Esophagus squamous epithelium (tissue), 5 donors: ENCODE measurements at places on chromosomes 16 and 17.

DNA sequence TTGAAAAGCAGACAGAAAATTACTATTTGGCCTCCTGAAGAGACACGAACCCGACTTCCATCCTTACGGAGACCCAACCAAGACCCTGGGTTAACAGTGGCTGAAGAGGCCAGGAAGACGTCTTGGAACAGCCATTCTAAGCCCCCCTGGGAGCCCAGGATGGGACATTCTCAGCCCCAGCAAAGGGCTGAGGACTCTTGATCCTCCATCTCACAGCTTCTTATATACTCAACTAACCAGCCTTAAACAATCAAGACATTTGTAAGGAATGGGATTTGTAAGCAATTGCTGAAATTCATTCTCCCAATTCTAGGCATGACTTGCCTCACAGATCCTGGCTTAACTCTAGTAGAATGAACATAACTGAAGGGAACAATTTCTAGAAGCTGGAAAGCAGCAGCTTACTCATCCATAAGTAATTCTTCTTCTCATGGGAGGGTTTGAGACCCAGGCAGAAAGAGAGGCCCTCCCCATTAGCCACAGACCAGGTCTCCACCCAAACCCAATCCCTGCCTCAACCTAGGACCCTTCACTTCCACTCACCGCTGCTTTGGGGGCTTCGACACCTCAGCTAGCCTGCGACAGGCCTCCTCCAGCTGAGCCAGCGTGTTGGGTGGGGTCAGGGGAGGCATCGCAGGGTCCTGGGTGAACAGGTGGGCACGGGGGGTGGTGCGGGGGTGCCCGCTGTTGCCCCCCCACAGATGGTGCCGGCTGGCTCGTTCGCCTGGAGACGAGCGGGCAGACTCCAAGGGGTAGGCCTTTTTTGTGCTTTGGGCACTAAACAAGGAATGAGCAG lies 25.5 kb downstream of the AXIN2 start:
- no peak for DNase-seq
- H3K27ac ChIP-seq = peak overlapping the region; percentile 45
- H3K36me3 ChIP-seq = peaks cover 76% of the 10 kb centered on the region
- H3K4me1 ChIP-seq = peaks cover 16% of the 10 kb centered on the region
- H3K4me3 ChIP-seq = no peak overlapping the region

GRCh38 chr17:15513856-15514459 lies 46.5 kb upstream of the CDRT4 start:
- peak overlapping the region; percentile 60 for H3K27ac ChIP-seq
- peaks cover 20% of the 10 kb centered on the region for H3K4me1 ChIP-seq
- no peak for DNase-seq

DNA sequence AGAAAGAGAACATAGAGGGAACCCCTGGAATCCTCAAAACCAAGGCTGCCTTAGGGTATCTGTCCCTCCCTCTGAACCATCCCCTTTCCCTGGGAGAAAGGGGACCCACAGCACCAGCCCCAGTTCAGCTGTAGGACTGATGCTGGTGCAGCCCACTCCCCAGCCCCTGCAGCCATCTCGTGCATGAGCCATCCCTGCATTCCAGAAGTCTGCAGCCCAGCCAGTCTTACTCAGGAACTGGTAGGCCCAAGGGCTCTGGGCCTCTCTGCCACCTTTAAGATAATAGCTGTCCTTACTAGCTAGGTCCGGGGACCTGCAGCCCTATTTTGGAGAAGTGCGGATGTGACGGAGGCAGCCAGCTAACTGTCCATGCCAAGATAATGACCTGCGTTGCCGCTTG lies 6.0 kb upstream of the EVPL start:
- H3K4me3 ChIP-seq = no peak overlapping the region
- peaks cover 6% of the 10 kb centered on the region for H3K36me3 ChIP-seq
- no peak overlapping the region for H3K27ac ChIP-seq

- no peak for DNase-seq
- H3K36me3 ChIP-seq = no peaks in the 10 kb centered on the region
- H3K4me1 ChIP-seq = no peaks in the 10 kb centered on the region
- H3K27me3 ChIP-seq = no peaks in the 10 kb centered on the region
- H3K4me3 ChIP-seq = no peak overlapping the region
Observed at GRCh38 chr17:5139458-5139732, 23.6 kb downstream of the USP6 start.

- H3K27ac ChIP-seq = no peak overlapping the region
- peak overlapping the region; percentile 15 for H3K4me3 ChIP-seq
- H3K4me1 ChIP-seq = peaks cover 4% of the 10 kb centered on the region
- DNase-seq = peak; percentile 18
- H3K36me3 ChIP-seq = no peaks in the 10 kb centered on the region
- H3K27me3 ChIP-seq = no peaks in the 10 kb centered on the region
Observed at GRCh38 chr16:81745704-81746558, 33.2 kb upstream of the PLCG2 start.

- DNase-seq = no peak
- no peaks in the 10 kb centered on the region for H3K27me3 ChIP-seq
- H3K27ac ChIP-seq = no peak overlapping the region
- peaks cover 17% of the 10 kb centered on the region for H3K4me1 ChIP-seq
Observed at GRCh38 chr16:89556750-89557689, 3.5 kb upstream of the RPL13 start.

DNA sequence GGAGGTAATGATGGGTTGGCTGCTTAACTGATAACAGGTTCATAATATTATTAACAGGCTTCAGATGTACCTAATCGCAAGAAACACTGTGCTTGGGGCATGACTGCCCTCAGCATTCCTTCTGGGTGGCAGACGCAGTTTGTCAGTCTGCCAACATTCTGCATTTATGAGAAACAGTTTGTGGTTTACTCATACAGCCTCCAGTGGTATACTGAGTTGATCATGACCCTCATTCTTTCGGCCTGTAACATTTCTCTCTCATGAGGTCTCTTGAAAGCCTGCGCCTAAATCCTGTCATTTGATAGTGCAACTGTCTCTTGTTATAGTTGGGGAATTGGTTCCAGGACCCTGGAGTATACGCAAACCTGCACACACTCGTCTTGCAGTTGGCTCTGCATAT lies 4.9 kb upstream of the RUSF1 start:
- H3K27ac ChIP-seq = no peak overlapping the region
- H3K4me3 ChIP-seq = no peak overlapping the region
- no peaks in the 10 kb centered on the region for H3K27me3 ChIP-seq
- H3K4me1 ChIP-seq = no peaks in the 10 kb centered on the region
- H3K36me3 ChIP-seq = no peaks in the 10 kb centered on the region
- no peak for DNase-seq

- peak overlapping the region; percentile 89 for H3K27ac ChIP-seq
- H3K27me3 ChIP-seq = no peaks in the 10 kb centered on the region
- H3K36me3 ChIP-seq = peaks cover 10% of the 10 kb centered on the region
- DNase-seq = no peak
Observed at GRCh38 chr17:48556229-48556575, 11.3 kb upstream of the HOXB2 start.

DNA sequence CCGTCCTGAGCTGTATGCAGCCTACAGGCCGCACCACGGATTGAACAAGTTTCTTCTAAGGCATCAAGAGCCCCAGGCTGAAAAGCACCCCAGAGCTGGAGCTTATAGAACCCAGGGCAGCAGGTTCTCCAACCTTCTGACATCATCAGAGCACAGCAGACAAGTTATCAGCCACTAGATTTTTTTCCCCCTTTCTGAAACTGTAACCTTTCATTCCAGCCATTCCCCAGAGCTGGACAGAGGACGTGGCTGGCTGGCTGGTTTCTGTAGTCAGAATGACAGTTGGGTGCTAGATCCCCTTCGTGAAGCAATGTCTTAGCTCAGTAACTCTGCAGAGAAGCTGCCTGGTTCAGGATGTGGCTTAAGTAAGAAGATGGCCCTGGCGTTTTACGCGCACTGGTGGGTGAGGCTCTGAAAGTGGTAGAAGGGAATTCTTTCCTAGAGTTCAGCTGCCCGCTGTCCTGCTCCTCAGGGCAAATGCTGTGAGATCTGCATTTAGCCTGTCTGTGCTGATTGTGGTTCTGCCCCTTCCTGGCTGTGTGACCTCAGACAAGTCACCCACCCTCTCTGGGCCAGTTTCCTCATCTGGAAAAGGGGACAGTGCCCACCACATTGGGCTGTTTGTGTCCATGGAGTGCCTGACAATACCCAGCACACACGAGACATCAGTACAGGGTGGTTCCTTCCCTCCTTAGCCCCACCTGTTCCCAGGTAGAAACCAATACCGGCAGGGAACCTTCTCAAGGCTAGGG lies 9.1 kb downstream of the DEXI start:
- H3K27me3 ChIP-seq = no peaks in the 10 kb centered on the region
- peaks cover 12% of the 10 kb centered on the region for H3K4me1 ChIP-seq
- H3K36me3 ChIP-seq = no peaks in the 10 kb centered on the region
- no peak overlapping the region for H3K27ac ChIP-seq
